NCI-H1417 treated with DMSO at 0.1 percent for 48 hours (cell line): ENCODE measurements at places on chromosomes 4 and X.

GRCh38 chrX:154990496-154990895, 32.0 kb downstream of the F8 start:
- no peak for DNase-seq

GRCh38 chrX:44747969-44748368, 95.9 kb upstream of the DUSP21 start:
- no peak for DNase-seq

- DNase-seq: no peak
Measured at GRCh38 chrX:39877905-39878304, 219.9 kb downstream of the BCOR start.

DNA sequence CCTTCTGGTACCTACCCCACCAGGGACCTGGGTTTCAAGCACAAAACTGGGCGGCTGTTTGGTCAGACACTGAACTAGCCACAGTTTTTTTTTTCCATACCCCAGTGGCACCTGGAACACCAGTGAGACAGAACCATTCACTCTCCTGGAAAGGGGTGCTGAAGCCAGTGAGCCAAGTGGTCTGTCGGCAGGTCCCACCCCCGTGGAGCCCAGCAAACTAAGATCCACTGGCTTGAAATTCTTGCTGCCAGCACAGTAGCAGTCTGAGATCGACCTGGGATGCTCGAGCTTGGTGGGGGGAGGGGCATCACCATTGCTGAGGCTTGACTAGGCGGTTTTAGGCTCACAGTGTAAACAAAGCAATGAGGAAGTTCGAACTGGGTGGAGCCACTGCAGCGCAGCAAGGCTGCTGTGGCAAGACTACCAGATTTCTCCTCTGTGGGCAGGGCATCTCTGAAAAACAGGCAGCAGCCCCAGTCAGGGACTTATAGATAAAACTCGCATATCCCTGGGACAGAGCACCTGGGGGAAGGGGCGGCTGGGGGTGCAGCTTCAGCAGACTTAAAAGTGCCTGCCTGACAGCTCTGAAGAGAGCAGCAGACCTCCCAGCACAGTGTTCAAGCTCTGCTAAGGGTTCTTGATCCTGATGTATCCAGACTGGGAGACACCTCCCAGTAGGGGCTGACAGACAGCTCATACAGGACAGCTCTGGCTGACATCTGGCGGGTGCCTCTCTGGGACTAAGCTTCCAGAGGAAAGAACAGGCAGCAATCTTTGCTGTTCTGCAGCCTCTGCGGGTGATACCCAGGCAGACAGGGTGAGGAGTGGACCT, 223.0 kb downstream of the COX18 start:
- no peak for DNase-seq

DNA sequence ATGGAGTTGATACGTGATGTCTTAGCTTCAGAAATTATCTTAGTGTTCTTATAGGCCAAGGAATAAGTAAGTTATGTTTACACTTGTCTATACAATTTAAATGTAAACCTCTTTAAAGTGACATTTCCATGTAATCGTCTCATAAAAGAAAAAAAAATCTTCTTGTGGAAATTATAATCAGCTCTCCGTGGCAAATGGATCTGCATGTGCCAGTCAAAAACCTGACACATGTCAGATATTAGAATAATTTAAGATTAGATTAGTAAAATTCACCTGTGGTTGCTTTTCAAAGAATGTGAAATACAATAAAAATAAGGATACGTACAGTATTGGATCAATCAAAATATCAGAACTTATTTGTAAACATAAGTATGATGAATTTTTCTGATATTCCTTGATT, 263.9 kb downstream of the ADAMTS3 start:
- DNase-seq: no peak

DNA sequence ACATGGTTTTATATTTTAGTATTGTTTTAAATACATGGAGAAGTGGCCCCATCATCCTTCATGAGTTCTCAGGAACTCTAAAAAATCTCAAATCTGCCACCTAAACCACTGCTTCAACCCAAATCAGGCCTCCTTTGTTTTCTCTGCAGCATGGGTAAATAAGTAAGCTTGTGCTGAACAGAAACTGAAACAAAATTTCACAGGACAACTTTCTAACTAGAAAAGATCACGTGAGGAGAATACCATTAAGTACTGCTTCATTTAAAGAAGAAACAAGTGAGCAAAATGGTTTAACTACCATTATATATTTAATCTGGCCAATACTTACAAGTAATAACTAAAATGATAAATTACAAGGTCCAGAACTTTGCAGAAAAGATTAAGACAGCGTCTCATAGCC, 2.5 kb downstream of the ARAP2 start:
- DNase-seq: no peak

GRCh38 chr4:159922119-159922518, 819.2 kb downstream of the RAPGEF2 start:
- DNase-seq: no peak

DNA sequence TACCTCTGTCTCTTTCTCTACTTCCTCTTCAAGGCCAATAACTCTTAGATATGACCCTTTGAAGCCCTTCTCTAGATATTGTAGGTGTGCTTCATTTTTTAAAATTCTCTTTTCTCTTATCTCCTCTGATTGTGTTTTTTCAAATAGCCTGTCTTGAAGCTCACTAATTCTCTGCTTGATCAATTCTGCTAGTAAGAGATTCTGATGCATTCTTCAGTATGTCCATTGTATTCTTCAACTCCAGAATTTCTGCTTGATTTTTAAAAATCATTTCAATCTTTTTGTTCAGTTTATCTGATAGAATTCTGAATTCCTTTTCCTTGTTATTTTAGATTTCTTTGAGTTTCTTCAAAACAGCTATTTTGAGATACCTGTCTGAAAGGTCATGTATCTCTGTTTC, 47.9 kb downstream of the MCUB start:
- DNase-seq: no peak

DNA sequence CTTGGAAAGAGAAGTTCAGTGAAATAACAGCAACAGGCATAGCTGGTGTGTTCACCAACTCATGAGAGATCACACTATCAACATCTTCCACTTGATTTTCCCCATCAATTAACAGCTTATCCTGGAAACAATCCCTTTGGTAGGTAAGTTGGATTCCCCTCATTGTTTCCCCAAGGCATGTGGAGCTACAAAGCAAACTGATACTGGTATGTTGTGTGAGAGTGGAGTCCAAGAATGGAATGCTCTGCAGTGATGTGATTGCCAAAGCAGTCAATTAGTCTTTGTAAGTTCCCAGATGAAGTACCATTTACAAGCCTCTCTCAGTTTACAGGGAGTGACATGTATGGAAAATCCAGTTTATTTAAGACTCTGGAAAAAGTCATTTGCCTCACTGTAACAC, 13.7 kb upstream of the XAGE2 start:
- no peak for DNase-seq
